ENCODE measurements at places on chromosomes 6 and 20.

- DNase-seq = peak; percentile 23
Measured at GRCh38 chr6:166586424-166587156, at the start of gene RAMACL. Gene RAMACL (minus strand): TSS chr6:166586678. CDS start chr6:166586477, 201 bp downstream.

DNA sequence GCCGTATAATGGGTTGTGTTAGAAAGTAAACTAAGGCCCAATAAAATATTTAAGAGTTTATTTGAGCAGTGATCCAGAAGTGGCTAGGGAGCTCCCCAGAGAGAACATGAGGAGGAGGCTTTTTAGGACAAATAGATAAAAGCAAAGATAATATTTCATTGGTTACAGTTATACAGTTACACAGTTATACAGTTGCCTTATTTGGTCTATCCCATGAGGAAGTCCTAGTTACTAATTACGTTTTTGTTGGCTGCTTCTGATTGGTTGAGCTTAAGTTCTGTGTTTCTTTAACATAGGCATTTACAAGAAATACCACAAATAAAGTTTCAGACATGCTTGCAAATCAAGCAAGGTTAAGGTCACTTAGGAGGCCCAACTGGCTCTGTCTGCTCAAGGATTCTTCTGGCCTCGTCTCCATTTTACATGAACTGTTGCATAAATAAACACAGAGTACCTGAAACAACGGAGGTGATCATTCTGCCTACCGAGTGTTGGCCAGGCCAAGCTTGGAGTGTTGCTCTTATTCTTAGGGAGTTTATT lies 7.0 kb downstream of the UBD start:
- DNase-seq = no peak

DNA sequence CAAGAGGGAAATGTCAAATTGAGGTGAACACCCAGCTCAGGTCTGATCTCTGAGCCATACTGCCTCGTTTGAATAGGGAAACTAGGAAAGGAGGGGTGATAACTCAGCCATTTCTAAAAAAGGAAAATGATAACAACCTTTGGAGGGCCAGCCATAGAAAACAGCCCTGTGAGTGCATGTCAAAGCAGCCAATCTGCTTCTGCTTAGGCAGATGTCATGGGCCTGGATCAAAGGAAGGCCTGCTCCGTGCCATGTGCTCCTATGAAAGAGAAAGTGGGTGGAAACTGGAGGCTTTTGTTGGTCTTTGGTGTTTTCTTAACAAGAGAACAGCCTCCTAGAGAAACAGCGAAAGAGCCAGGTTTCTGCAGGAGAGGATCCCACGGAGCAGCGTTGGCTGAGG lies 428.0 kb downstream of the DHX35 start:
- DNase-seq = no peak

DNA sequence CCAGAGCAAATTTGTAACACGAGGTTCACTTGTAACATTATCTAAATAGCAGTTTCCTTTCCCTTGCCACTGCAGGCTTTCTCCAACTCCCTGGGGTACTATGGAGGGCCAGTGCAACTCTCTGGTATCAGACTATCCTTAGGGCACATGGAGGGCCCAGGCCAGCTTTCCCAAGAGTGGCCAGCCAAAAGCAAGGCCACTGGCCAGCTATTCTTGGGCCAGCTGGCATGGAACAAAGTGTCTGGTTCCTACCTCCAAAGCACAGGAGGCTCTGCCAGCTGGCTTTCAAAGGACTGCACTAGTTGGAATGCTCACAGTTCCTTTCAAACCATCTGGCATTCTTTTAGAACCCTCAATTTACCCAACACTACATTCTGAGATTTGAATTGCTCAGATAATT lies 8.7 kb downstream of the RNF24 start:
- DNase-seq = no peak

GRCh38 chr6:103236923-103237322 lies 1622.8 kb downstream of the HACE1 start:
- no peak for DNase-seq

- no peak for DNase-seq
Measured at GRCh38 chr6:35586542-35586941, 73.8 kb upstream of the TULP1 start.

DNA sequence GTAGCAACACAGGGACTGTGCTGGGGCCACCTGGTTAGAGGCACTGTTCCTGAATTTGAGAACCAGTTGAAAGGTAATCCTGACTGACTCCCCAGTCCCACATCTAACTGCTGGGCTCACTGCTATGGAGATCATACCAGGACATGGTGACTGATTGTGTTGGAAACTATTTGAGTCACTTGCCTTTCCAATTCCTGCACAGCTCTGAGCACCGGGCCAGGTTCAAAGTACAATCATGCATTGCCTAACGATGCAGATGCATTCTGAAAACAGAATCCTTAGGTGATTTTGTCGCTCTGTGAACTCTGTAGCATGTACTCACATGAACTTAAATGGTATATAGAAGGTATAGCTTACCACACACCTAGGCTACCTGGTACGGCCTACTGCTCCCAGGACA lies 215.3 kb downstream of the BMP7 start:
- no peak for DNase-seq

GRCh38 chr6:12113190-12113577 lies 101.1 kb downstream of the HIVEP1 start:
- DNase-seq = peak; percentile 32
